ENCODE measurements at places on chromosomes 5 and 9.

DNA sequence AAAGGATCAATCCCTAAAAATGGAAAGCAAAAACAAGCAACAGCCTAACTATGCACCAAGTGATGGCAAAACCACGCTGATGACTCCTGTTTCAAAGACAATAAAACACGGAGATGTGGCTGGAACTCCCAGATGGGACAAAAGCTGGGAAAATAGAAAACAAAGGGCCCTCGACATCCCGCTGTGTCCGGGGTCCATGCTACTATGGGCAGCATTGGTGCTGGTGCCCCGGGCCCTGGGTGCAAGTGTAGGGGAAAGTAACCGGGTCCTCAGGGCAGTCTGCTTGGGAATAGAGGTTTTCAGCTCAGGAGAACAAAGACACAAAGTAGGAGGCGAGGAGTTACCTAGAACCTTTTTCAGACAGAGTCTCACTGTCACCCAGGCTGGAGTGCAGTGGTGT, 46.1 kb downstream of the MRPL36 start:
- no peak for DNase-seq

DNA sequence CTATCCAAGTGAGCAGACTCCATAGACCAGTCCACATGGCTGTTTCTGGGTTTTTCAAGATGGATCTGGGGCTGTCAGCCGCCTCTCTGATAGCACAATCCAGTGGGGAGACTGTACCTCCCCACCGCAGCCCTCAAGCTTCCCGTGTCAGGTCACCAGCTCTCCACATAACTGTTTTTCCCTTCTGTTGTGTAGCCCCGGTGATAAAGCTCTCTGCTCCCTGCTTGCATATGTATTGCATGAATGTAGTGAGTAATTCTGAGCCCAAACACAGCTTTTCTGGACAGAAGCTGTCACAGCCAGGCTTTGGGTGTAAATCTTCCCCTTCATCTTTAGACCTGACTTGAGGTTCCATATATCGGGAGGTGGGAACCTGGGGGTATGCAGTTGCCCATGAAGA, 23.1 kb upstream of the CFAP157 start:
- no peak for DNase-seq

GRCh38 chr5:154513669-154514084, 35.6 kb upstream of the HAND1 start:
- no peak for DNase-seq

- no peak for DNase-seq
Measured at GRCh38 chr5:106136061-106136460, 1534.7 kb downstream of the EFNA5 start.

DNA sequence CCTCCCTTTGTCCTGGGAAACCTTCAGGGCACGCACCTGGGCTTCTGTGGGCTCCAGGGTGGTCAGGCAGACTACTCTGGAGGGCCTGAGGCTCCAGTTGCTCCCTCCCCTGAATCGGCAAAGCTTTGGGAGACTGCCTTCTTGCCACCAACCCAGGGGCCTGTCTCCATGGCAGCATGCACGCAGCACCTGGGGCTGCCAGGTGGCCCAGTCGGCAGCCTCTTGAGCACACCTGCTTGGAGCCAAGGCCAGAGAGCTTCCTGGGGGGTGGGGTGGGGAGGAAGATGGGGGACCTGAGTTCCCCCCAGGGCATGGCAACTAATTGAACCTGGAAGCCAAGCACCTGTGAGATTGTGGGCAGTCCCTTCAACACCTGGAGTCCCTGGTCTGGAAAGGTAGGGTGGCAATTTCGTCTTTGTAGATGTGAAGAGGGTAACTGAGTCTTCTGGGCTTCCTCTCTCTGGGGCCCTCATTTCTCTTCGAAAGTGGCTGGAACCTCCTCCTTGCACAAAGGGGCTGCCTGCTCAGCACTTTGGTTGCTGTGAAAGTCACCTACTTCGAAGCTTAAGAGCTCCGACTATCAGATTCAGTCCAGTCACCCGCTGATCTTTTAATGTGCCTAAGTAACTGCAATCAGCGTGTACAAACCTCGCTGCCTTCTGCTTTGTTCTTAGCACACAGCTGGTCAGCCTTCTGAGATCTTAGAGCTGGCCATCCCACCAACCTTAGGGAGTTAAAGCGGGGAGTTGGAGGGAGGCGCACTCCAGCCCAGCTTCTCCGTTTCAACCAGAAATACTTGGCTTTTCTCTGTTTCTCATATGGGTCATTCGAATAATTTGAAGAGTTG, 4.0 kb downstream of the RNF183 start:
- DNase-seq, result no peak

DNA sequence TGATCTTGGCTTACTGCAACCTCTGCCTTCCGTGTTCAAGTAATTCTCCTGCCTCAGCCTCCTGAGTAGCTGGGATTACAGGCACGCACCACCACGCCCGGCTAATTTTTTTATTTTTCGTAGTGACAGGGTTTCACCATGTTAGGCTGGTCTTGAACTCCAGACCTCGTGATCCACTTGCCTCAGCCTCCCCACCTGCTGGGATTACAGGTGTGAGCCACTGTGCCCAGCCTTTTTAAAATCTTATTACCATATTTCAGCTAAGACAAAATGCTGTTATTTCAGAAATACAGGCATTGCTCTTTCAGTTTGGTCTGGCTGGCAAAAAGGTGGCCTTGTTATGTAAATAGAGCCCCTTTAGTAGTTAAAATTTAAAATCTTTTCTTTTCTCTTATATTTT, 46.9 kb upstream of the GLDC start:
- no peak for DNase-seq

DNA sequence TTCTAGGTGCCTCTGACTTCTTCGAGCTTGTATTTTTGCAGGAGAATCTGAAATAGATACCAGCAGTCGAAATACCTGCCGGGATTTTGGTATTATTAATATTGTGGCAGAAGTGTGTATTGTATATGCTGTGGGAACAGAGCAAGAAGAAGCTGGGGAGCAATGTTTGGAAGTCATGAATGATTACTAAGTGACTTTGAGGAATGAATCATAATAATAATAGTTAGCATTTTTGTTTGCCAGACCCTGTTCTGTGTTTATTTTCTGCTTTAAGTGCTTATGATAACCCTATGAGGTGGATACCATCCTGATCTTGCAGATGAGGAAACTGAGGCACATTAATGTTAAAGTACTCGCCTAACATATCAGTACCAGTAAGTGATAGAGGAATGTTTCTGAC, 32.4 kb downstream of the RAB24 start:
- no peak for DNase-seq

DNA sequence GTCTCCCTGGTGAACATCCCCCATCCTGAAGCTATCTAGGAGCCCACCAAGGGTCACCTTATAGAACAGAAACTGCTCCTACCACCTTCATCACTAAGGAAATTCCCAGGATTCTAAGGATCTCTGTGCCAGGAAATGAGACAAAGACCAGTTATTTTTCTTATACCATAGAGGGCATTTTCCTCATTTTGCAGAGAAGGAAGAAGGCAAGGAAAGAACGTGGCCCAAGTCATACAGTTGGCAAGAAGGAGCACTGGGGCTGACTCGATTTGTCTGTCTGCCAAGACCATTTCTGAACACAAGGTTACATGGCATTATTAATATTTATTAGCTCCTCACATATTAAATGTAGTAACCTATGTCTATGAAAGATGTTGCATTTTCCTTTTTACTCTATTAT, 49.6 kb upstream of the TNFSF15 start:
- no peak for DNase-seq

DNA sequence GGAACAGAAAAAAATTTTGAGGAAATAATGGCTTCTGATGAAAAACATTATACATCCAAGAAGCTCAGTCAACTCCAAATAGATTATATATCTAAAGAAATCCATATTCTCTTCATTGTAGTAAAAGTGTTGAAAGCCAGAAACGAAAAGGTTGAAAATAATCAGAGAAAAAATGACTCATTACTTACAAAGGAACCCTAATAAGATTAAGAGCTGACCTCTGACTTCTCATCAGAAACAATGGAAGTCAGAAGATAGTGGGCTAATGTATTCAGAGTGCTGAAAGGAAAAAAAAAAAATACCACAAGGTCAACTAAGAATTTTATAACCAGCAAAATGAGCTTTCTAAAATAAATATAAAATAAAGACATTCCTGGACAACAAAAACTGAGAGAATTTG, 60.0 kb downstream of the HSD17B4 start:
- no peak for DNase-seq

GRCh38 chr5:58793888-58794657, 211.2 kb downstream of the RAB3C start:
- DNase-seq, result no peak

DNA sequence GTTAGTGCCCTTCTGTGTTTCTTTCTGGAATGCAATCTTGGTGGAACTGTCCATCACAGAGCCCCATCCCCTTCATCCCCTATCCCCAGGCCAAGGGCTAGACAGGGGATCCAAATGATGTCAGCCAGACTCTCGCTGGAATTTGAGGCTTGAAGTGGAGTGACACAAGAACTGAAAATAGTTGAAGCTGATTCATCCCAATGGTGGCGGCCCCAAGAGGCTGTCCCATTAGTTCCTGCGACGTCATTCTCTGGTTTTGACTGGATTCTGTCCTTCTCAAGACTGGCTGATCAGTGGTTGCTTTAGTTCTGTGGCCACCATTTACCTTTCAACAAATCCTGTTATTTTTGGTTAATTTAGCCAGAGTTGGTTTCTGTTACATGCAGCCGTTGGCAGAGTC, 59.9 kb downstream of the SUB1 start:
- DNase-seq, result no peak

DNA sequence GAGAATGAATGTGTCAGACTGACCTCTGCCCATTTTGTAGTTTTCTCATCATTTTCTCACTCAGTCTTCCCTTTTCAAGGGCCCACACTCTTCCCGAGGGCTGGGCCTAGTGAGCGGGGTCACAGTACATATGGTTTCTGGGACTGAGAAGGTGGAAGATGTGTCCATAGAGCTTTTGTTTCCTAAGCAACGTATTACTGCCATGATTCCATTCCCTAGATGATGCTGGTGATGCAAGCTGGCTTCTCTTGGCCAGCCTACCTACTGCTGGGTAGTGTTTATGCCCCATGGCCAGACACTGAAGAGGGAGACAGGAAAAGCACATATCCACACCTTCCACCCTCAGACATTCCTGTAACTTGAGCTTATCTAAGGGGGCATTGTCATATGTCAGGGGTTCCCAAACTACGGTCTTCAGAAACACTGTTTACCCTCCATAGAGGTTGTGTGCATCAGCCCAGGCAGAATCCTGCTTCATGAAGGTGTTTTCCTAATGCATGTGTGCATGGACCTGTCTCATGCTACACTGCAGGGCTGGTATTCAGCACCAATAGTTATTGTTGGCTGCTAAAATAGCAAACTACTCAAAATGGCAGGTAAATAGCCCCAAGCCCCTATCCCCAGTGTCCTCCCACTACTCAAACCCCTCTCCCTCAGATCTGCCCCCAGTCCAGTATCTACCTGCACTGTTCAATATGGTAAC, 9.5 kb downstream of the IRF1 start:
- no peak for DNase-seq

- DNase-seq, result no peak
Measured at GRCh38 chr5:89929173-89929572, 480.4 kb downstream of the CETN3 start.

- peak; percentile 3 for DNase-seq
Measured at GRCh38 chr5:101678481-101679193, 617.4 kb downstream of the SLCO4C1 start.

DNA sequence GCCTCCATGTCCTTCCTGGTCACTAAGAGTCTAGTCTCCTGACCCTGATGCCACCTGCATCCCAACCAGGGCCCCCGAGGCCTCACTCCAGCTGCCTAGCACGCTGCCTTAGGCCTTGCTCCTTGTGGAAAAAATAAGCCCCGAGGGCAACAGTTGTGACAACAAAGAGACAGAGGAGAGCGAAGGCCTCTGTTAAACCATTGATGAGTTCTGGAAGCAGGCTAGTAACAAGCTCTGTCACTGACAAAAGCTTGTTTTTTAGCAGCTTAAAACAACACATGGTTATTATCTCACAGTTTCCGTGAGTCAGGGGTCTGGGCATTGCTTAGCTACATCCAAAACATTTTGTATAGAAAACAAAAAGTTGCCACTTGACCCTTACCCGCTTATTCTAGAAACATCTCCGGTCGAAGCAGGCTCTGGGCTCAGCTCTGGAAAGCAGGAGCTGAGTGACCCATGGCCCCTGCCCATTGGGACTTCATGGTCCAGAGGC, 48.2 kb upstream of the TBC1D2 start:
- DNase-seq, result no peak

- no peak for DNase-seq
Measured at GRCh38 chr9:108978205-108978604, 35.1 kb downstream of the CTNNAL1 start.

GRCh38 chr9:116153765-116154333, at the start of gene PAPPA:
PAPPA (plus strand) TSS chr9:116153791; CDS start chr9:116154173, 382 bp downstream.
- no peak for DNase-seq

DNA sequence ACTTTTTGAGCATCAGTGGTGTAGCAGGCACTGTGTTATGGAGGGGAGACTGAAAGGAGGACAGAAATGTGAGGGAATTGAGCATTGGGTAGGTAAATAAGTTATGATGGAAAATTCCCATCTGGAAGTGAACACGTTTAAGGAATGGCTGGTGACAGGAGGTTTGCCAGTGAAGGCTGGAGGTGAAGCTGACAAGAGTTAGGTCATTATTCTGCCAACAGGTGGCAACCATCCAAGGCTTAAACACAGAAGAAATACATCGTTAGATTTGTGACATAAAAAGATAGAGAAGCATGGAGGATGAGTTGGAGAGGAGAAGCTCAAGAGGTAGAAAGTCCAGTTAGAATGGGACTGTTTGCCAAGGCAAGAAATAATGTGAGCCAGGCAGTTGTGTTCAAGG, 455.3 kb upstream of the SGCD start:
- DNase-seq, result no peak

- DNase-seq, result no peak
Measured at GRCh38 chr9:71608825-71609447, 159.4 kb downstream of the CEMIP2 start.

DNA sequence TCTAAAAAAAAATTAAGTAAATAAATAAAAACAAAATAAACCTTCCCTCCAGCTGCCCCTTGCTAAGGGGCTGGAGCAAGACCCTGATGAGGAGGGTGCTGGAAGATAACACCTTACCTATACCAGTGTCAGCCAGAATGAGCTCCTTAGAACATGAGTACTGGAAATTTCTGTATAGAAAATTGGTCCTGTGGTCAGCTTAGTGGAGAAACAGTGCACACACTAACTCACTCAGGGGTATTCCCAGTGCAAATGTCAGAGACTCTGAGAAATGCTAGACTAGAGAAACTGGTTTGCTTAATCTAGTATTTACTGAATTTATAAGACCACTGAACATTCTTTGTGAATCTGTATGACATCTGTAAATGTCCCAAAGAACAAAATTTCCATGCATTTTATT, 62.1 kb upstream of the CTXN3 start:
- no peak for DNase-seq

GRCh38 chr5:147190331-147190730, 44.5 kb upstream of the STK32A start:
- DNase-seq, result no peak

DNA sequence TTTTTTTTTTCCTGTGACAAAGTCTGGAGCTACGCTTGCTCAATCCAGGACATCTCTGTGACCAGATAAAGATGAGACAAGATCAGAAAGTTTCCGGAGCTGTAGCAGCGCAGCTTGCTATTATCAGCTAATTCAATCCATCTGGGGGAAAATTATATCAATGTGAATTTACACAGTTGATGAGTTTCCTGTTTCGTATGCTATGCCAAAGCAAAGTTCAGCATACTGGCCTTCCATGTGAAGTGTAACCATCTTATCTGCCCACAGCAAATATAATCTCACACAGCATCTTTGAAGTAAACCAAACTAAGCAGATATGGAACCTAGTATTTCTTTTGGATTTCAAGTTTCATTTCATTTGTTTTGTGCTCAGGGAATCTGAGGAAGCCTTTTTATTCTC, 1767.7 kb downstream of the EFNA5 start:
- no peak for DNase-seq

All from stimulated activated CD4-positive, alpha-beta T cell treated with anti-CD3 and anti-CD28 coated beads, Interleukin-15, amount 100 ng/mL, for 48 hours (primary cell).